ENCODE measurements at places on chromosomes 2 and 18. TPM values are rescaled to one million over a fixed set of nuclear protein-coding genes. Genes with fewer than 3 reads are reported as not detected.

GRCh38 chr2:33354981-33355380, 121.5 kb upstream of the RASGRP3 start:
- peak; percentile 89 for DNase-seq

- DNase-seq = no peak
These were observed 40.3 kb upstream of the KCNJ13 start for GRCh38 chr2:232816657-232817056.

SLC39A6 gene
- polyA plus RNA-seq = 80.5 TPM

HOXD9 gene
- polyA plus RNA-seq = 7.2 TPM

TMEM163 gene
- polyA plus RNA-seq = not detected

NDC80 gene
- 16.0 TPM for polyA plus RNA-seq

DNA sequence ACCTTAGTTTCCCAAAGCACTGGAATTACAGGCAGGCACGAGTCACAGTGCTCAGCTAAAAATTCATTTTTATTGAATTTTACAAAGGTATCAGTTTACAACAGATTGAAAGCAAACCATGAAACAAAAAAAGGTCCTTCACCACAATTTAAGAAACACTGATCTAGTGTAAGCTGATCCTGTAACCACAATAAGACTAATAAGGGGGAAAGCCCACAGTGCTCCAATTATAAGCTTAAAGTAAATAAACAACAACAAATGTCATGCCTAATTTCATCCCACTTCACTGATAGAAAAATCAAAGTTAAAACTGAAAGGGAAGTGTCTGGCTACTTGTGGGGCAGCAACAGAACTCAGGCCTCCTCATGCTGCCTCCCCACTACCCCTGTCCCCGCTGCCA, 49.2 kb downstream of the ICA1L start:
- DNase-seq = no peak

Data from GM23248 (cell line).